ENCODE measurements at places on chromosomes 13 and 19.

DNA sequence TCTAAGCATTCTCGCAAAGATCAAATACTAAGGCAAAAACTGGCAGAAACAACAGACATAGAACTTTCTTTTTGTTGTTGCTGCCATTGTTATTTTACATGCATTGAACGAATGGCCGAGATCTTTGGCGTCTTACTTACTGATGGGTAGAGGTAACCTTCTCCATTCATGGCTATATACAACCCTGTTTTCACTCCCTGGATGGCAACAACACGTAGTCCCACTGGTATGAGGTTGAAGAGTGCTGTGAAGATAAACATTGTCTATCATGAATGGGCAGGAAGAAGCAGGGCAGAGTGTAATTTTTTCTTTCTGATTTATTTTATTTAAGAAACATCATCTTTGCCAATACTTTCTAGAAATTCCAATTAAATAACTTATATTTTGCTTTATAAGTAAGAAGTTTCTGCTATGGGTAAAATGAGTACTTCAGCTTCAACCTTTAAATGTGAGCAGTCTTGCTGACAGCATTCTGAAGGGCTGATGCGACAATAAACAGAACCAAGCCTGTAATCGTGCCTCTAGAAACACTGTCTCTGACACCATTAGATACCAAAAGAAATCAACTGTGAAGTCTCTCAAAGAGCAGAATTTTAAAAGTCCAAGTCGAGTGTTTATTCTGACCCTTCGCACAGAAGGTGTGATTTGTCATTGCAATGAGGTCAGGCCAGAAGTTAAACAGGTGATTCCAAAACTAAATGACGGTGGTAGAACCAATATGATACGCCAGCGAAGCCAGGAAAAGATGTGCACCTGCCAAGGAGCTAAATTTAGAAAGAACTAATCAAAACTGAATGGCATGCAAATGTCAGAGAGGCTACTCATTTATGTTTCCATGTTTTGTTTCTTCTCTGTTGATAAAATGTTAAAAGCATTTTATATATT, 416.4 kb downstream of the ITGBL1 start:
- DNase-seq: no peak

DNA sequence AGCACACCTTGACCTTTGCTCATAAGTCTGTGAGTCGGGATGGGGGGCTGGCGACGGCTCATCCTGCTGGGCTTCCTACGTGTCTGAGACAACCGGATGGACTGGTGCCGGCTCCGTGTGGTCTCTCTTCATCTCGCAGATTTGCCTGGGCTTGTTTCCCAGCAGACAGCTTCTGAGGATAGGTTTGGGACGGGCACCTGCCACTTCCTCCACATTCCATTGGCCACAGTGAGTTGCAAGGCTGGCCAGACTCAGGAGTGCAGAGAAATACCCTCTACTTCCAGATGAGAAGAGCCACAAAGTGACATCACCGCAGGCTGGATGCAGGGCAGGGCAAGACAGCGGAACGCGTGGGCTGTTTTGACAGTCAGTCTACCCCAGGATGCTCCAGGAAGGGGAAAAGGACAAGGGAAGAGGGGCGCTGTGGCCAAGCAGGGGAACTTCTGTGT, 48.1 kb downstream of the IRS2 start:
- DNase-seq: no peak

- DNase-seq: no peak
Observed at GRCh38 chr19:15587663-15588062, 27.4 kb upstream of the CYP4F8 start.

- DNase-seq: no peak
Observed at GRCh38 chr19:46815833-46816627, 27.6 kb upstream of the SLC1A5 start.

- no peak for DNase-seq
Observed at GRCh38 chr13:71624653-71625600, 242.1 kb downstream of the DACH1 start.

DNA sequence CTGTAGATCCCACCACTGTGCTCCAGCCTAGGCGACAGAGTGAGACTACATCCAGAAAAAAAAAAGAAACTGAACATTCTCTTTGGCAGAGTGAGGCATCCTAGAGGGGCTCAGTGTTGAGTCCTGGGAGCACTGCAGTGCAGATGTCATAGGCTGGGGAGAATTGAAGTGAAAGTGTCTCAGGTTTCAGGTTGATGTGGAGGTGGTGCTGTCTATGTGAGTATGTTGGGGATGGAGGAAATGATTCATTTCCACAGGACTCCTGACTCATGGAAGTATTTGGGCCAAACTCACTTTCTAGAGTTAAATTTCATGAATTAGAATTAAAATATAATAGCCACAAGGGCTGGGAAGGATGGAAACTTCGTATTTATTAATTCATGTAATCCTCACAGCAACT, 134.4 kb upstream of the TSC22D1 start:
- no peak for DNase-seq

GRCh38 chr19:49952479-49952836, 8.5 kb downstream of the SIGLEC11 start:
- DNase-seq: no peak

DNA sequence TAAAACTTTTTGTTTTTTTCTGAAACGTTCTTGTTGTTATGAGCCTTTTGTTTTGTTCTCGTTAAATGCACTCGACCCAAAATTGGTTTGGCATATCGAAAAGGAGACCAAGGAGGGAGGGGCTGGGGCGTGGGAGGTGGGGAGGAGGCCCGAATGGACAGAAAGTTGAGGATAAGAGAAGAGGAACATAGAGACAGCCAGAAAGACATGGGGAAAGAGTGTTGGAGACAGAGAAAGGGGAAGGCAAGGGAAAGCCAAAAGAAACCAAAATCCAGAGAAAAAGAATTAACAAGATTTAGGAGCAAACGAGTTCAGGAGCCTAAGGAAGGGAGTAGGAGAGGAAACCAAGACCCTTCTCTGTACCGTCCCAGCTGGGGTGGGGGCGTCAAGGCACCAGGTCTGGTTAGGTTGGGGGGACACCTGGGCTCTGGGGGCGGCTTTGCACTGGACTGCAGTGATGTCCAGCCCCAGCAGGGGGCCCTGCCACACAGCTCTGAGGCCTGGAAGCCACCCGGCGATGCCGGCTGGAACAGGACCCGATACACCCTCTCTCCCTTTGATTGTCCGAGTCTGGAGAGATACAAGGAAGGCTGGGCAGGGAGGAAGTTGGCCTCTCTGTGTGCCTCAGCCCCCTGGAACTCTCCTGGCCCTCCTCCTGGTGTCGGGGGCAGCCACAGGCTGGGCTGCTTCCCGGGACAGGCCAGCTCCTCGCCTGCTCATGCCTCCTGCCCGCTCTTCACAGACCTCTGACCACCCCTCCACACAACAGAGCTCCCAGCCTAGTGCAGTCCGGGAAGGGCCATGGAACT, 11.6 kb upstream of the ASF1B start:
- DNase-seq: peak; percentile 78

GRCh38 chr19:18999896-19000620, 33.3 kb downstream of the SUGP2 start:
- no peak for DNase-seq

DNA sequence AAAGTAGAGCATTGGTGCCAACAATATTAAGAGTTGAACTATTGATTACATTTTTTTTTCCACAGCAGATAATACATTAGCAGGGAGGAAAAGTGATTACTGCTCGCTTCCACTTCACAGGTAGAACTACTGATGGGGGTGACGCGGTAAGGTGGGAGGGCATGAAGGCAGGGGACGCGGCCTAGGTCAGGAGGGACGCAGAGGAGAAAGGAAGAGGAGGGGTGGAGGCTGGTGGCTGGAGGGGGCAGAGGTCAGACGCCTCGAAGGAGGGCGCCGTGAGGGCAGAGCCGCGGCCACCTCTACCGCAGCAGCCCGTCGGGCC, 287 bp upstream of the B3GLCT start:
- no peak for DNase-seq

- DNase-seq: no peak
Observed at GRCh38 chr13:80866921-80867320, 526.0 kb upstream of the SPRY2 start.

- DNase-seq: no peak
Observed at GRCh38 chr19:46606681-46607447, 5.7 kb downstream of the CALM3 start.

GRCh38 chr13:46369506-46370277, 17.4 kb downstream of the RUBCNL start:
- no peak for DNase-seq

- no peak for DNase-seq
Observed at GRCh38 chr13:45925151-45925550, 73.6 kb upstream of the SIAH3 start.

GRCh38 chr19:31897292-31897691, 448.1 kb upstream of the ZNF507 start:
- DNase-seq: no peak

- DNase-seq: peak; percentile 6
Observed at GRCh38 chr19:40165362-40165937, 25.8 kb upstream of the MAP3K10 start.

DNA sequence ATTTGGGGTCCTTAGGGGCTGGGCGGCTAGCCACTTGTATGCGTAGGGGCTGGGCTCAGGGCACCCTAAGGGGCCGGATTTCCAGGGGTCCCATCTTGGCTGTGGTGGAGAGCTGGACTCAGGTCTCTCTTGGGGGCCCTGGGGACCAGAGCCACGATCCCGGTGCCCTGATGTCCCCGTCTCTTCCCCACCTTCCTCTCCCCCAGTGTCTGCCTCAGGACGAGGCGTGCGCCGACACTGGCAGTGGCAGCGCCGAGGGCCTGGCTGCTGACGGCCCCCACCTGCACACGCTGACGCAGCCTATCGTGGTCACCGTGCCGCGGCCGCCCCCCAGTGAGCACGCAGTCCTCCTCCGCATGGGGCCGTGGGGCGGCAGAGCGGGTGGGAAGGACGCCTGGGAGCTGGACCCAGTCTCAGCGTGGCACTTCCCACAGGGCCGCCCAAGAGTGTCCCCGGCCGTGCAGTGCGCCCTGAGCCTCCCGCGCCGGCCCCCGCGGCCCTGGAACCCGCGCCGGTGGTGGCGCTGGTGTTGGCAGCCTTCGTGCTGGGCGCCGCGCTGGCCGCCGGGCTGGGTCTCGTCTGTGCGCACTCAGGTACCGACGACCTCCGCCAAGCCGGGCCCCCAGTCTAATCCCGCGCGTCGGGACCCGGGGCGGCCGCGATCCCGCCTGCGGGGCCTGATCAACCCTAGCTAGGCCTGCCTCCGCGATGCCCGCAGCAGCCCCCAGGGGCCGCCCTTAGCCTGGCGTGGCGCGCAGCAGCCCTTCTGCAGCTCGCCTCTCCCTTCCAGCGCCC, 2.7 kb upstream of the SNAPC2 start:
- DNase-seq: peak; percentile 65

DNA sequence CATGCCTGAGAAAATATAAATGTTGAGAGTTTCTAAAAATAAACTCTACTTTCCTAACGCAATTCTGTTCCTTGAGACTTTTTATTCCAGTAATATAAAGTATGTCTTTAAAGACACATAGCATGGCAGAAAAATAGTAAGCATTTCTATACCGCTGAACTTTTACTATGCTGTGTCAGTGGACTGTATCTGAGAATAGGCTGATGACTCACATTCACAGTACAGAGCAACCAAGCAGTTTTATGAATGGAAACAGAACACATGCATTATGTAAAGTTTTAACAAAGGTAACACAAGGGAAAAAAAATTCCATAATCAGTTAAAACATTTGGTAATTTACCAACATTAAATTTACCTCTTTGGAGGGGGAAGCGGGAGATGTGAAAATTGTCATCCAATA, 38.4 kb downstream of the ZDHHC20 start:
- no peak for DNase-seq

DNA sequence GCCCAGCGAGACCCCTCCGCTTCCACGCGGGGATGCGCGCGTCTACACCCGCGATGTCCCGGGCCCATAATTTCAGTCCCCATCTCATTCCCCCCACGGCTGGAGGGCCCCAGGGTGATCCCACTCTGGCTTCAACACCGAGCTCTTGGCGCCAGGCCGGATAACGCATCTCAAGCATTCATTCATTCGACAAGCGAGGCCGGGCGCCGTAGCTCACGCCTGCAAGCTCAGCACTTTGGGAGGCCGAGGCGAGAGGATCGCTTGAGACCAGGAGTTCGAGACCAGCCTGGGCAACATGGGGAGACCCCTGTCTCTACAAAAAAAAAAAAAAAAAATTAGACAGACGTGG, 5.9 kb downstream of the ANGPTL6 start:
- no peak for DNase-seq

Measured in dorsolateral prefrontal cortex (tissue), 122 donors.